ENCODE measurements at places on chromosomes 3 and 15.

GRCh38 chr3:177287231-177287630 is 89.9 kb upstream of the TBL1XR1 start:
- DNase-seq: no peak

- DNase-seq: no peak
Observed at GRCh38 chr3:99659951-99660350, 21.6 kb downstream of the COL8A1 start.

GRCh38 chr3:35639254-35640186 is at the start of gene ARPP21:
ARPP21 (plus strand) TSS chr3:35639525; CDS start chr3:35681752, 42,227 bp downstream.
- DNase-seq: peak; percentile 6

DNA sequence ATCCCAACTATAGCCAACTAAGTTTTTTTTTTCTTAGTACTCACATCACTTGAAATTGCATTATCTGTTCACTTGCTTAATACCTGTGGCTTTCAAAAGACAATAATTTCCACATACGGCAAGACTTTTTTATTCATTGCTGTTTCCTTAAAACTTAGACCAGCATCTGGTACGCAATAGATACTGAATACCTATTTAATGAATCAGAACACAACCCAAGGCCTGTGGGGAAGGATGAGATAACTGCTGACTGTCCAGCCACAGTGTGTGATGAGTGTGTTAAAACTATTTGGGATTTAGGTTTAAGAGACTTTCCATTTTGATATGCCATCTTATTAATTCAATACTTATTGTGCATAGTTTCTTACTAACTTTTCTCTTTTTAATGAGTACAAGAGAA is 988.7 kb downstream of the NTRK3 start:
- DNase-seq: peak; percentile 97

DNA sequence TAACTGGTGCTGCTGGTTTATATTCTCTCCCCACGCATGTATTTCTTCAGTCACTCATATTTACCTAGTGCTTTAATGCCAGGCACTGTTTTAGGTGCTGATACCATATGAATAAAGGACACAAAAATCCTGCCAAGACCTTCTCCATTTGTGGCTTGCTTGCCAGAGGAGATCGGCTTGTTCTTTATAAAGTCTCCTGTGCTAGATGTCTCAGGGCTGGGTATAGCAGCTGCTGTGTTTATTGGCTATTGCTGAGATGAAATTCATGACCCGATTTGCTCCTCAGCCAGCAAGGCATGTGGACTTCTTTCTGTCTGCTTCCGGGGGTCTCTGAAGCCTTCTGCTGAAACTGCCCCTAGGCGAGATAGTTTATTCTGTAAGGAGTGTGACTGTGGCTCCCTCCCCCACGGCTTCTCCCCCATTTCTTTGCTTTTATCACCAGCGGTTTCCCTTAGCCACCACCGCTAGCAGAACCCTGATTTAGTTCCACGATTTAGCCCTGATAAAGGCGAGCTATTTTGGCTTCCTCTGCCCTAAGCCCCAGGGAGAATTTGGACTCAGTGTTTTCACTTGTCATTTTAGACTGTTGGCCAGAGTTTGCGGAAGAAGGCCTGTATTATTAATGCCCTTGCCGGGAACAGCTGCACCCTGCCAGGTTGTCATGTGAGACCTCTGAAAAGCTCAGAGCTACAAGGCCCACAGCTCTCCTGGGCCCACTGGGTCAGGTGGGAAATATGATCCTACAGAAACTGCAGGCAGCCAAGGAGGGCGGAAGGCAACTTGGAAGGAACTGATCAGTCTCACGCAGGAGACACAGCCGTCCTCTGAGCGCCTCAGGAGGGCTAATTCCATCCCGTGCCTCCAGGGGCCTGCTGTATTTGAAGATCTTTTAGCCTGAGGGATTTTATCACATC is 46.8 kb downstream of the ST6GAL1 start:
- no peak for DNase-seq
